Thoracic aorta (tissue), 2 donors: ENCODE measurements at places on chromosomes 6 and 20. TPM values are rescaled to one million over a fixed set of nuclear protein-coding genes. Genes with fewer than 3 reads are reported as not detected.

DNA sequence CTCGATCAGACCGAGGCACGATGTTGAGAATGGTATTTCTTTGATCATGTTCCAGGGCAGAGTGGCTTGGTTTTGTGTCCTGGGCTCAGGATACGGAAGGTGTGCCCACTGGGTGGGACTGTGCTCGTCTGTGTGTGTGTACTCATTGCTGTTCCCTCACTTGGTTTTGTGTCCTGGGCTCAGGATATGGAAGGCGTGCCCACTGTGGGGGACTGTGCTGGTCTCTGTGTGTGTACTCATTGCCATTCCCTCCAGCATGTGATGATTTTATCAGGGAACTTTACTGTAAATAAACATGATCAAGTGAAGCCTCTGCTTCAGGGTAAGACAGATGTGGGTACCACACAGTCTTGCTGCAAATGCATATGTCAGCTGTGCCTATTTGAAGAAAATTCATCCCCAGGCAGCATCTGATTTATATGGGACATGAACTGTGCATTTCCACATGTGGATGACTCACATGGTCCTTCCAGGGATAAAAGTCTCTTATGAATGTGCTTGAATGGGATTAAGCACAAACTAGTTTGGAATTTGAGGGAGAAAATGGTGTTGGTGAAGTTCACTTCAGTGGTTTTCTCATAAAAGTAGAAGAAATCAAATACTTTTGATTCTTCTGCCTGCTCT is 274.3 kb downstream of the QKI start:
- no peak for DNase-seq

GRCh38 chr6:20879121-20879520 is 344.9 kb downstream of the CDKAL1 start:
- no peak for DNase-seq

DNA sequence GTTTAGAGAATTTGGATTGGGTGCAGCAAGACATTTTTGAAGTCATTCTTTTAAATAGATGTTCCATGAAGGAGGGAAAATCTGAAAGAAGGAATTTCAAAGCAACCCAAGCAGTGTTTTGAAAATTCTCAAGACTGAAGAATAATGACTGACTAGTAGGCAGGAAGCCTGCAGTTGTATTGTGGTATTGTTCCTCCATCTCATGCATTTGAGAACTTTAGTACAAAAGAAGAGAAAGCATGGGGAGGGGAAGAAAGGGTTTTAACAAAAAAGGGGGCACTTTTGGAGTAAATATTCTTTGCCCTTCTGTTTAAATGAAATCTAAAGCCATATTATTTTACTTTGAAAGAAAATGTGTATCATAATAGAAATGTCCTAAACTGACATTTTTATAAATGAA is 6.6 kb downstream of the NCOA3 start:
- no peak for DNase-seq

DNA sequence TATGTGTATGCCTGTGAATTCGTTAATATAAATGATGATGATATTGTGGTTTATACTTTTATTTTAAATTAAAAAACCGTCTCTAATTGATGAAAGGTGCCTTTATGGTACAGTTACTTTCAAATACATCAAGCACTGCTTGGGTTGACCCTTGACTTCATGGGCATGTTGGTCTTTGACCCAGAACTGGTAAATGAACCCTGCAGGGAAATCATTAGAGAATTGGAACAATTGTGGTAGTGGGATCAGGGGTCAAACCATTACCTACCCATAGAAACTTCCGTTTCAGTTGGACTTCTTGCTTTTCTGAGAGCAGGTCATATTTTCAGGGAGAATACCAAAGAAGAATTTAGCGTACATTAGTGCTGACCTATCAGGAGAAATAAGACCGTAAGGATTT is 258.0 kb downstream of the TMEM242 start:
- no peak for DNase-seq

GRCh38 chr6:45548657-45549515 is 171.2 kb upstream of the SUPT3H start:
- no peak for DNase-seq

- DNase-seq, result no peak
Observed at GRCh38 chr20:50138479-50139393, 14.8 kb downstream of the PEDS1 start.

DNA sequence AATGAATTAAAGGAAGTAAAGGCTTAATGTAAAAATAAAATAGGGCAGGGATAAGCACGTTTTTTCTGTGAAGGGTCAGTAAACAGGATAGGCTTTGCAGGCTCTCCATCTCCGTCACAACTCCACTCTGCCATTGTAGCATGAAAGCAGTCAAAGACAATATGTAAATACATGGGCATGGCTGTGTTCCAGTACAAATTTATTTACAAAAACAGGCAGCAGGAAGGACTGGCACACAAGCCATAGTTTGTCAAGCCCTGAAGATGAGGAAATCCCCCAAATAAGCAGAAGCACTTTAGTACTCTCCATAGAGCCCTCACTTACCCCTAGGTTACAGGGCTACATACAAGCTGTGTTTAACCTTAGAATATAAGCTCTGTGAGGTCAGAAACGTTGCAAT is 8.9 kb upstream of the FBXO9 start:
- DNase-seq, result no peak

SLC17A2 gene
- not detected for total RNA-seq

- DNase-seq, result no peak
Observed at GRCh38 chr6:22647719-22648118, 78.4 kb downstream of the HDGFL1 start.

DNA sequence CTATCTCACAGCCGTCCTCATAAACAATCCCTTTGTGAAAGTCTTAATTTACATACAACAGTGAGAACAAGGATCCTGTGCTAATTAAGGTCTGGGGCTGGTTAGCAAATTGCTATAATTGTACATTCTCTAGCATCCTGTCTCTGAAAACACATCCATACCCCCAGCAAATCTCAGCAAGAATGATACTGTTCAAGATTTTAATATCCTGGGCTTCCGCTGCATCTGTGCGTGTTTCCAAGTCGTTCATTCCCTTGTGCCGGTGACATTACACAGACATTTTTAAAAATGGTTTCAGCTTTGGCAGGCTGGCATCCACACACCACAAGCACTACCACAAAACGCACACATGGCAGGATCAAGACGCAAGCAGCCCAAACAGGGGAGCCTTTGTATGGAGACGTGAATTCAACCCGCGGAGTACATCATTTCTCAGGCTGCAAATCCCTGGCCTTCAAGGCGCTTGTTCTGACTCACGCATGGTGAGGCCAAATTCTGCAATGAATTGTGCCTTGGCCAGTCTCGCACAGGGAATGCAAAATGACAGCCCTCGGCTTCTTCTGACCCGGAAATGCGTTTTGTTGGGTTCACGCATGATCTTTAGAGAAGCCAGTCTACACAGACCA is 20.3 kb downstream of the ZMYND8 start:
- no peak for DNase-seq

ADGRG6 gene
- 6.8 TPM for total RNA-seq

DNA sequence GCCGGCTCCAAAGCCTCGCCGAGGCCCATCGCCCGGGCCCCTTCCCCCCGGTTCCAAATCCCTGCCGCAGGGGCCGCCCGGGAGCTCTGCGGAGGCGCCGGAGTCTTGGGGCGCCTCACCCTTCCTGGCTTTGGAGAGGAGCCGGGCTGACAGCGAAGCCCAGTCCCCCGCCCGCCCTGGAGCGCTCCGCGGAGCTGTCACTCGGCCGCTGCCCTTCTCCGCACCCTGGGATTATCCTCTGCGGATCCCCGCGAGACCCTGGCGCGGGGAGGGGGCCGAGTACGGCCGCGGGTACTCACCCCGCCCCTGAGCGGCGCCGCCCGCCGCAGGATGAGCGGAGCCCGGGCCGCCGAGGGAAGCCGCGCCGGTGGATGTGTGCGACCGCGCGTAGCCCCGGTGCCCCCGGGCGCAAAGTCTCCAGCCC is 343 bp downstream of the SNAP91 start:
- no peak for DNase-seq

- DNase-seq, result no peak
Observed at GRCh38 chr20:24573557-24573956, 104.1 kb downstream of the SYNDIG1 start.

DNA sequence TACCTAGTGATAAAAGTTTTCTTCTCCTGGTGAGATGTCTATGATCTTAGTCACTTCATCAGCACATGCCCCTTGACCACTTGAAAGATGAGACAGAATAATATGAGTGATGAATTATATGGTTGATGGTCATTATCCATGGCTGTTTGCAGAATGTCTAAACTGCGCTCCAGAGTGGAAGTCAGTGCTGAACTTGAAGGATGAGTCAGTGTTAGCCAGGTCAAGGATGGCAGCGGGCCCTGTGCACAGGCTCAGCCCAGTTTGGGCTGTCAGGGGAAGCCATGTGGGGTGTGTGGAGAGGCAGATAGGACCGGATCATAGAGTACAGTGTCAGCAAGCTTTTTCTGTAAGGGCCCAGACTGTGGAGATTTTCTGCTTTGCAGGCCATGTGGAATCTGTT is 67.2 kb upstream of the KIF25 start:
- DNase-seq, result no peak

VSX1 gene
- not detected for total RNA-seq

GRCh38 chr6:11778648-11779328 is at the start of gene ADTRP:
ADTRP (minus strand) TSS chr6:11778803; CDS start chr6:11778759, 44 bp downstream.
- no peak for DNase-seq

B3GAT2 gene
- total RNA-seq, result not detected

TSBP1 gene
- not detected for total RNA-seq

DNA sequence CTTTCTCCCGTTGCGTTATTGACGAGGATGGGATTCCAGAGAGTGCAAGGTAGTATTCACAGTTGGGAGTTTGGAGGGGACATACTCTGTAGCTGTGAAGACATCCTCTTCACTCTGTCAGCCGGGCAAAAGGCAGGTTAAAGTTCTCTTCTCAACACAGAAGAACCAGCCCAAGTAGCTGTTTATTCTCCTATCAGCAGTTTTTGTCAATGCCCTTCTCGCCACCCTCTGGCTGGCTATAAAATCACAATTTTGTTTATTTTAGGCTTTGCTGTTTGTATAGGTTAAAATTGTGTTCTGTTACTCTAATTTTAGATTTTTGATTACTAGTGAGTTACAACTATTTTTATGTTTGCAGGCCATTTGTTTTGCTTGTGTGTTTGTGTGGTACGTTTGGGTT is 37.9 kb upstream of the MAS1 start:
- DNase-seq, result no peak

LAMP5 gene
- total RNA-seq, result not detected

MUCL3 gene
- 13.8 TPM for total RNA-seq

DNA sequence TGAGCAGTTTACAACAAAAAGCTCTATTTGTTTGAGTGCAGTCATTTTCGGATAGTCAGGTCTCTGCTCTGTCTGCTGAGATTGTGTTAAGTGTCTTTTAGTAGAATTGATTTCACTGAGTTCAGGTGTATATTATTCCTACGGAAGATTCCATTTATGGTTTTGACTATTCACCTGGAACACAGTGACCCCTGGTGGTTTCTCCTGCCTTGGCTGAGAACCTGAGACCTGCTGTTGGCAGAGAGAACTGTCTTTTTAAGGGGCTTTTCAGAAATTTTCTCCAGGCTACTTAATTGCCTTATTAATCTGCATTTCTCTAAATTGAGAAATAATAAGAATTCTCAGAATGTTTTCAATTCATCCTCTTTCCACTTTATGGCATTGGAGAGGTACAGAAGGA is 508.0 kb downstream of the TBC1D32 start:
- DNase-seq, result no peak

DNA sequence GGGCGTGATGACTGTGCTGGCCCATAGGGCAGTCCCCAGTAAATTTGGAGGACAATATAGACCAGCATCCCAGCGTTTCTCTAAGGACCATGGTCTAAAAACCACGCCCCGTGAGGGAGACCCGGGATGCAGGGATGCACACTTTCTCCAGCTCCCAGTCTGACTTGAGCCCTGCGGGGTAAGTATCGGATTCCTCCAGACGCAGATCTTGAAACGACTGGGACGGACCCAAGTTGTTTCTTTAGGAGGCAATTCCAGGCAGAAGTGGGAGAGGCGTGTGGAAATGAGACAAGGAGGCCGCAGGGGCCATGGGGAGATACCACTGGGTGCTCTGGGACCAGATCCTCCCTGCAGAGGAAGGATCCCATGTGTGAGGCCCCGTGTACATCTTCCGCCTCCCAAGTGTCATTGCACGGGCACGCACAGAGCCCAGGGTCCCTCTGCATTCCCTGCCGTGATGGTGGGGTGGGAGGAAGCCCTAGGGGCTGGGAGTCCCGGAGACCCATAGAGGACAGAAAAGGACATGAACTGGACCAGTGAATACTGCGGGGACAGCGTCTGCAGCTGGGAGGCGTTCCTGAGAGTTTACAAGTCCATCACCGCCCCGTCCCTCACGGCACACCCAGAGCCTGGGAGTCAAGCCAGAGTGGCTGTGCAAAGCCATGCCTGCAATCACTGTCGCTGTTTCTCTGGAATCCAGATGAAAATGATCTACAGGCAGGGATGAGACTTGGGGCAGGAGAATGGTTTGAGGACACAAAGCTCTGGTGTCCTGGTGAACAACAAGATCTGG is 522.9 kb downstream of the CDH26 start:
- no peak for DNase-seq

KCNQ2 gene
- total RNA-seq, result not detected

DNA sequence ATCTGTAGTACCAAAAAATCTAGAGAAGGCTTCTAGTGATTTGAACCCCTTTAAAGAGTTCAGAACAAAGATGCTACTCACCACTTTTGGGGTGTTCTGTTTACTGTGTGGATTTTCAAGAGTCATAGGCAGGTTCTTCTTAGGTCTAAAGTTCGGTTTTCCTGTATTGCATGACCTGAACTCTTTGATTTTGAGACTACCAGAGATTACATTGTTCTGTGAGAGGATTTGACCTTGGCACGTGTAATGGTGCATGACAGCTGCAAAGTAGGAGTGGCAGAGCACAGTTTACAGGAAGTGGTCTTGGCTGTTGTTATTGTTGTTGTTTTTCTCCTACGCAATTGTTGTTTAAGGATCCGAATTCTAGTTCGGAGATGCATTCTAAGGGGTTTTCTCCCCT is 592.7 kb downstream of the EPHA7 start:
- DNase-seq, result no peak

GRCh38 chr20:63667858-63668257 is 9.7 kb downstream of the RTEL1 start:
- no peak for DNase-seq

DNA sequence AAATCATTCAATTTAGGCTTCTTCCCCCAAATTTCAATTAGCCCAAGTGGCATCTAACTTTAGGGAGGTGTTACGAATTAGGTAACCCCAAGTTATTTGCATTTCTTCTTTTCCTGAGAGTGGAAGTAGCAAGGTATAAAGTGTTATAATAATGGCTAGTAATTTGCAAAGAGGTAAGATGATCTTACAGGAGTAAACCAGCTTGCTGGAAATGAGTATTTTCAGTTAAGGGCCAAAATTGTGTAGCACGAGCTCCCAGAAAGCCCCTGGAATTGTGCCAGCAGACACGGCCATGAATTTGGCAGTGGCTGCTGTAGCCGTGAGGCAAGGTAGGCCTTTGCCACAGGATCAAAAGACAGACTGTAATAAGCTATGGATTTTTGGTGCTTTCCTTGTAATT is 38.0 kb downstream of the CITED2 start:
- DNase-seq, result no peak

DNA sequence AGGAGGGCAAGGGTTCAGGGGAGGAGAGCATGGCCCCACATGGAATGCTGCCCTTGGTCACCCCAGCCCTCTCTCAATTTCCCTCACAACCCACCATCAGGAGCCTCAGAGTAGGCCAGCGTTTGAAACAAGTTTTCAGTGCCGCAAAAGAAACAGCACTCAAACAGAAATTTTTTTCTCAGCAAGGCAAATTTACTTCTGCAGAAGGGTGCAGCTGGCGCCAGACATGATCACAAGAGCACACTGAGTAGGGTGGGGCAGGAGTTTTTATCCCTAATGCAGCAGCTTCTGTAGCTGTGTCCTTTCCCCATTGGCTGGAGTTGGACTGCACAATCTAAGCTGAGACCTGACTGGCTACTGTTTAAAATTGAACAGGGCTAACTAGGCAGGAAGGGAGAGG is 287.8 kb upstream of the CDYL start:
- no peak for DNase-seq

UBE2C gene
- total RNA-seq, result not detected

CNBD2 gene
- 2.6 TPM for total RNA-seq
